ENCODE measurements at places on chromosomes 12 and 14. TPM values are rescaled to one million over a fixed set of nuclear protein-coding genes. Genes with fewer than 3 reads are reported as not detected.

CAPZA3 gene
- total RNA-seq = not detected

PLEKHH1 gene
- 0.62 TPM for total RNA-seq

NGB gene
- total RNA-seq = not detected

SLC6A13 gene
- total RNA-seq = not detected

CDH24 gene
- total RNA-seq = 12.2 TPM

GARIN6 gene
- not detected for total RNA-seq

BEST3 gene
- total RNA-seq = 0.12 TPM

ESRRB gene
- not detected for total RNA-seq

TOMM20L gene
- total RNA-seq = not detected

SMARCC2 gene
- 46.2 TPM for total RNA-seq

RNASE3 gene
- not detected for total RNA-seq

KRT77 gene
- not detected for total RNA-seq

SELPLG gene
- 1.00 TPM for total RNA-seq

SLC5A8 gene
- total RNA-seq = not detected

MRPL42 gene
- total RNA-seq = 67.7 TPM

CEBPE gene
- not detected for total RNA-seq

EPYC gene
- total RNA-seq = not detected

SMCO2 gene
- 0.12 TPM for total RNA-seq

CCNB1IP1 gene
- total RNA-seq = 51.2 TPM

LRIG3 gene
- total RNA-seq = 33.5 TPM

ACSS3 gene
- total RNA-seq = 16.2 TPM

VRTN gene
- not detected for total RNA-seq

TAS2R8 gene
- not detected for total RNA-seq

LTBP2 gene
- total RNA-seq = 134 TPM

OR4N2 gene
- total RNA-seq = not detected

TMBIM4 gene
- 94.6 TPM for total RNA-seq

HOXC9 gene
- not detected for total RNA-seq

ZFHX2 gene
- 0.62 TPM for total RNA-seq

RAP1B gene
- total RNA-seq = 289 TPM

DPPA3 gene
- total RNA-seq = not detected

WNT1 gene
- not detected for total RNA-seq

FAR2 gene
- 9.9 TPM for total RNA-seq

AEBP2 gene
- total RNA-seq = 22.4 TPM

FGF6 gene
- not detected for total RNA-seq

MYG1 gene
- 58.9 TPM for total RNA-seq

SCNN1A gene
- under 0.01 TPM for total RNA-seq

ZBTB25 gene
- total RNA-seq = 4.0 TPM

ADAMTS20 gene
- total RNA-seq = not detected

SLC17A8 gene
- not detected for total RNA-seq

PROX2 gene
- total RNA-seq = not detected

FGF23 gene
- not detected for total RNA-seq

DNAJC22 gene
- 2.6 TPM for total RNA-seq

CCDC197 gene
- total RNA-seq = not detected

P2RX7 gene
- total RNA-seq = 2.8 TPM

SLC4A8 gene
- total RNA-seq = 7.2 TPM

PAWR gene
- 18.3 TPM for total RNA-seq

DTX1 gene
- under 0.01 TPM for total RNA-seq

A2M gene
- 2.2 TPM for total RNA-seq

MYRFL gene
- total RNA-seq = not detected

DAO gene
- total RNA-seq = not detected

MMP19 gene
- 5.2 TPM for total RNA-seq

ZC2HC1C gene
- 1.8 TPM for total RNA-seq

OR9K2 gene
- total RNA-seq = not detected

HELB gene
- total RNA-seq = 4.6 TPM

Data from uterine smooth muscle cell (primary cell).